ENCODE measurements at places on chromosomes 6 and 20. TPM values are rescaled to one million over a fixed set of nuclear protein-coding genes. Genes with fewer than 3 reads are reported as not detected.

Gene PKHD1
- 0.17 TPM for total RNA-seq

- H3K27ac ChIP-seq: no peak overlapping the region
- H3K27me3 ChIP-seq: no peaks in the 10 kb centered on the region
- no peak for DNase-seq
- no peaks in the 10 kb centered on the region for H3K4me1 ChIP-seq
- no peaks in the 10 kb centered on the region for H3K36me3 ChIP-seq
These were observed 334.7 kb upstream of the FLRT3 start for GRCh38 chr20:14672066-14672465.

DNA sequence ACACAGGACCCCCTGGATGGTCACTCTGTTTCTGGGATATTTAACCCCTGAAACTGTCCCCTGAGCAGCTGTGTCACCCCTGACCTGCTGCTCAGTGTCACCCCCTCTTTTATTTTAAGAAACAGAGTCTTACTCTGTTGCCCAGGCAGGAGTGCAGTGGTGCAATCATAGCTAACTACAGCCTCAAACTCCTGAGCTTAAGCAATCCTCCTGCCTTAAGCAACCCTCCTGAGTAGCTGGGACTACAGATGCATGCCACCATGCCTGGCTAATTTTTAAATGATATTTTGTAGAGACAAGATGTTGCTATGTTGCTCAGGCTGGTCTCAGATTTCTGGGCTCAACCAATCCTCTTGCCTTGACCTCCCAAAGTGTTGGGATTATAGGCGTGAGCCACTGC, 21.5 kb upstream of the GTSF1L start:
- H3K4me3 ChIP-seq: no peak overlapping the region
- H3K4me1 ChIP-seq: peaks cover 26% of the 10 kb centered on the region
- H3K27me3 ChIP-seq: no peaks in the 10 kb centered on the region
- H3K36me3 ChIP-seq: no peaks in the 10 kb centered on the region
- DNase-seq: no peak

Gene SYCP2
- total RNA-seq: 0.27 TPM

Gene HLA-DPA1
- 0.50 TPM for total RNA-seq

DNA sequence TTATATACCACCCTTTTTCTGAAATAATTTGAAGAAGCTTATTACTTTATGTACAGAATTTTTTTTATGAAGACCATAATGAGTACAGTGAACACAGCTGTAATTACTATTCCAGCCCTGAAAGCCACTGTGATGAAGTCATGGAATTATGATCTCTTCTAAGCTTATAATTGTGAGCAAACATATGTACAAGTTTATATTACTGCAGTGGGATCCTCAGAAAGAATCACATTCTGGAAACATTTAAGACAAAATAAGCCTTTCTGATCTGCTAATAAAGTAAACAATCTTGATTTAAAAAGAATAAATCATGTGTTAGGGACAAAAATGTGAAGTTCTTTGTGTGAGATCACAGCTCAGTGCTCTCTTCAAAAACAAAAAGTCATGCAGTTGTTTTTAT, 560.4 kb downstream of the CD109 start:
- H3K36me3 ChIP-seq: no peaks in the 10 kb centered on the region
- no peak overlapping the region for H3K27ac ChIP-seq
- H3K4me1 ChIP-seq: no peaks in the 10 kb centered on the region
- H3K27me3 ChIP-seq: no peaks in the 10 kb centered on the region
- DNase-seq: no peak
- H3K4me3 ChIP-seq: no peak overlapping the region

GRCh38 chr6:105851113-105851580, 235.0 kb upstream of the PRDM1 start:
- no peaks in the 10 kb centered on the region for H3K36me3 ChIP-seq
- no peaks in the 10 kb centered on the region for H3K4me1 ChIP-seq
- no peaks in the 10 kb centered on the region for H3K27me3 ChIP-seq
- H3K4me3 ChIP-seq: no peak overlapping the region
- DNase-seq: peak; percentile 20
- no peak overlapping the region for H3K27ac ChIP-seq

Gene MDFI
- total RNA-seq: 144 TPM

DNA sequence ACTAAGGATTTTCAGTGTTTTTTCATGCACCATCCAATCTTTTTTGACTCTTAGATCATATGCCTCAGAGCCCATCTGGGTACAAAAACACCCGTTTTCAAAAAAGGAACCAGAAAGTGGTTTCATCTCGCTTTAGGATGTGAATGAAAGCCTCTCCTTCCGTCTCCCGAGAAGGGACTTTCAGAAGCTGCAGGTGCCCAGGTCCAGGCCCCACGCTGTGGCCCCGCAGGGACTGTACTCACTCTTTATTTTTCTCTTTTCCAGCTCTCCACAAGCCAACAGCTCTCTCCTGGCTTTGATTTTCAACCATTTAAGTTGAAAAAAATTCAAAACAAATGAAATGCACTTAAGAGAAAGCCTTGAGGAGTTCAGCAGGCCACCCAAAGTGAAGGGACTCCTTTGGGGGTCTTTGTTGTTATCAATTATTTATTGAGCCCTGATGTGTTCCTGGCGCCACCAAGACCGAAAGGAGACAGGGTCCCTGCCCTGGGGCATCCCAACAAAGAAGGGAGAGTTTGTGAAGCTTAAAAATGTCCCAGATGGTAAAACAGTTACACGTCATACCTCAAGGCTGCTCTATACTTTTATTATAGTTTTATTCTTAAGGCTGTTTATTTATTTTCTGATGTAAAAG, 467.3 kb downstream of the PREX1 start:
- H3K4me3 ChIP-seq: no peak overlapping the region
- no peaks in the 10 kb centered on the region for H3K4me1 ChIP-seq
- H3K27ac ChIP-seq: no peak overlapping the region
- peaks cover 5% of the 10 kb centered on the region for H3K27me3 ChIP-seq
- no peaks in the 10 kb centered on the region for H3K36me3 ChIP-seq
- no peak for DNase-seq

Data from astrocyte (in vitro differentiated cells and primary cell).